ENCODE measurements at places on chromosomes 12 and 14.

DNA sequence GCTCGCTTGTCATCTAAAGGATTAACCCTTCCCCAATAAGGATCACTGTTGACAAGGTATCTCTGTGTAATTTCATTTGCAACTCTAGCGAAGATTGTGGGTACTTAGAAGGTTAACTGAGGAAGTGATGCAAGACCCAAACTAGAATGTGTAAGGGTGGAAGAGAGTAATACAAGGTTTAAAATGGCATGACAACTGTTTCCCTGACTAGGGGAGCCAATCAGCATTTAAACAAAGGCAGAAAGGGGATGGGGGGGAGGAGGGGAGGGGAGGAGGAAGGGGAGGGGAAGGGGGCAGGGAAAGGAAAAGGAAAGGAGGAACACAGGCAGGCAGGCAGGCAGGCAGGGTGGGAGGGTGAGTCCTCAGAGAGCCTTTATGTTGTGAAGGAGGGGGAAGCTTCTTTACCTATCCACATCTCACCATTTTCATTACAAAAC lies 31.1 kb downstream of the NRDE2 start:
- no peak for DNase-seq

- DNase-seq: no peak
Measured at GRCh38 chr14:70514168-70515069, 20.4 kb downstream of the ADAM20 start.

- no peak for DNase-seq
Measured at GRCh38 chr12:15393995-15394394, 71.7 kb downstream of the PTPRO start.

DNA sequence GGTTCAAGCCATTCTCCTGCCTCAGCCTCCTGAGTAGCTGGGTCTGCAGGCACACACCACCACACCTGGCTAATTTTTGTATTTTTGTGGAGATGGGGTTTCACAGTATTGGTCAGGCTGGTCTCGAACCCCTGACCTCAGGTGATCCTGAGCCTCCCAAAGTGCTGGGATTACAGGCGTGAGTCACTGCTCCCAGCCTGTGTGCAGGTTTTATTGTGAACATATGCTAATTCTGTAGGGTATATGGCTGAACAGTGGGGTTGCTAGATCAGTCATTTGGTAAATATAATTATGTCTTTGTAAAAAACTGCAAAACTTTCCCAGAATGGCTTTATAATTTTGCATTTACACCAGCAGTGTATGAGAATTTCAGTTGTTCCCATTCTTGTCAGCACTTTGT lies 85.9 kb downstream of the RCOR1 start:
- no peak for DNase-seq

DNA sequence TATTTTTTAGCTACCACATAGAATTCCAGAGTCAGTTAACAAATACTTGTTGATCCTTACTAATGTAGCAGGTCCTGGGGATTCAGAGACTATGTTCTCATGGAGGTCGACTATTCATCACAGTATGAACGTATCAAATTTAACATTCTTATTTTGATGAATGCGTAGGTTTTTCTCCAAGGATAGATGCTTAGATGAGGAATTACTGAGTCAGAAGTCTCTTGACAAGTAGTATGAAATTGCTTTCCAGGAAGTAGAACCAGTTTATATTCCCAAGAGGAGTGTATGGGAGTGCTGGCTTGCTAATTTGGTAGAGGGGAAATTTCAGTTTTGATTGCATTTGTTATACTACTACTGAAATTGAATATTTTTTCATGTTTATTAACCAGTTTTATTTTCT lies 42.8 kb upstream of the CRADD start:
- DNase-seq: no peak

DNA sequence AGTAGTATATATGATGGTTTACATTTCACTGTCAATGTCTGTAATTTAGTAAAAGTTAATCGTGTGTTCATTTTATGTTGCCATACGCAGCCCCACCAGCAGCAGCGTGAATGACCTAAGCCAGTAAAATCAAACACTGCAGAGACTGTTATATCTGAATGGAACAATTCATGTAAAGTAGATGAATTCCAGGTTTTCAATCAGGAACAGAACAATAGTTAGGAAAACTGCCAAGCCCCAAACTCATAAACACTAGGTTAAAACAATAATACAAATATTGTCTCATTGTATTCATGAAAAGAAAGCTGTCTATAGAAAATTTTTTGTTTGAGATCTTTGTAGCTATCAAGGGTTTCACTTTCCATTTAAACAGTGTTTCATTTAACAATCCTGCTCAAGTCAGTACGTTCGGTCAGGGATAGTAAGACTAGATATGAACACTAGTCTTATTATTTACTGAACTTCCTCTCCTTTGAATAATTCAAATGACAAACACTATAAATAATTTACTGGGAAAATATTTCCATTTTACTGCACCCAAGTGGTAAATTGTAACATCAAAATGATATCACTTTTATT lies 256.8 kb upstream of the FLRT2 start:
- DNase-seq: no peak

DNA sequence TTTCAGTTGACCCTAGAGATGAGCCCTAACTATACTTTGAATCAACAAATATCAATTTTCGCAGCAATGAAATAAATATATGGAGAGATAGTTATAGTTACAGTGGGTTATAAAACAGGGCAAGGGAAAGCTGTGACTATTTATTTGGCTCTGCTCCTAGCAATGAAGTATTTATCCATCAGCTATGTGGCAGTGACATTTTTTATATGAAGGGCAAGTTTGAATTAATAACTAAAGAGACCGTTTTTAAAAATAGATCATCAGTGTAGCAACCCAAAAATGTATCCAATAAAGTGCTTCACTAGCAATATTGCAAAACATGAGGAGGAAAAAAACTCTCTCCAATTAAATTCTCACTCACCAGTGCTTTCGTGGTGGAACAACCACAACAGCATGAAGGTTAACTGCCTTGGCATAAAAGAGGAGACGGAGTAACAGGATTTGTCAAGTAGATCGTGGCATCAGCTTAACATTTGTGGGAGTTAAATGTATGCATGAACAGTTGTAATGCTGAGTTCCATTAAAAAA lies 58.1 kb upstream of the NUDT4 start:
- no peak for DNase-seq

DNA sequence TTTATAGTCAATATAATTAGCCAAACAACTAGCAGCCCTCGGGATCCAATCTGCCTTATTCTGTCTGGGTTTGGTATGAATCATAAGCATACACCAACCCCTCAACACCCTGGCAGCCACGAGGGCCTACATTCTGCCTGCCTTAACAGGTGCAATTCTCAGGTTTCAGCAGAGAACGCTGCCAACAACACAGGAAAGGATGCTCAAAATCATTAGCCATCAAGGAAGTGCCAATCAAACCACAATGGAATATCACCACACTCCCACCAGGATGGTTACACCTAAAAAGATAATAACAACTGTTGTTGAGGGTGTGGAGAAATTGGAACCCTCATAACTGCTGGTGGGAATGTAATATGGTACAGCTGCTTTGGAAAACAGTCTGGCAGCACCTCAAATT lies 122.8 kb downstream of the TTC7B start:
- DNase-seq: no peak

- DNase-seq: no peak
Measured at GRCh38 chr12:111204788-111205241, 164.1 kb downstream of the PHETA1 start.

DNA sequence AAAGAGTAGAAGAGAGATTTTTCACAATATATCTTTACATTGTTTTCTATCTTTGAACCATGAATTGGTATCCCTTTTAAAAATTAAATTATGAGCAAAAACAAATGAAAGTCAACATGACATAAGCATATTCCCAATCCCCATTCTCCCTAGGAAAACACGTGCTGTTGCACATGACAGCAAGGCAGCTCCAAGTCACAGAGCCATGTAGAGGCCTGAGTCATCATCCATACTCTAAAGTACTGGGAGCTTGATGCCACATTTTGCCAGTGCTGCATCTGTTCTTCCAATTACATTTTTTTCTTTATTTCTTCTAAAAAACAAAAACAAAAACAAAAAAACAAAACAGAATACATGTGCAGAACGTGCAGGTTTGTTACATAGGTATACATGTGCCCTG lies 115.2 kb downstream of the ITPR2 start:
- no peak for DNase-seq

GRCh38 chr12:111076611-111077451 lies 156.5 kb upstream of the MYL2 start:
- no peak for DNase-seq

Data from activated T-cell treated with anti-CD3 and anti-CD28 coated beads, Interleukin-2, amount 50 U/mL, for 1 hour (primary cell).